ENCODE measurements at places on chromosomes 3 and 15. TPM values are rescaled to one million over a fixed set of nuclear protein-coding genes. Genes with fewer than 3 reads are reported as not detected.

DNA sequence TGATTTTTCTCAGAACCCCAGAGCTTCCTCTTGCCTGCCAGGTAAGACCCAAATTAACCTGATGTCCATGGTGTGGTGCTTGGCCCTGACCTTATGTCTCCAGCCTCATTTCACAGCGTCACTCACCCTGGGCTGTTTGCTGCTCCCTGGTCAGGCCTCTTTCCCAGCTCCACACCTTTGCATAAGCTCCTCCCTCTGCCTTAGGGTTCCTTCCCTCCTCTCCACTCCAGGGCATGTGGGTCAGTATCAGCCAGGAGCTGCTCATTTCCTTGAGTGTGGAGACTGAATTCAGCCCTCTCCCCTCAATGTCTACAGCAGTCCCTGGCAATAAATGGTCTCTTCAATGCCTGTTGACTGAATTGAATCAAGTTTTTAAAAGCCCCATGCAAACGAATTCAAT lies 75.6 kb upstream of the ANKRD34C start:
- DNase-seq = no peak

- no peak for DNase-seq
These were observed 420.3 kb upstream of the CFAP20DC start for GRCh38 chr3:59469948-59470723.

DNA sequence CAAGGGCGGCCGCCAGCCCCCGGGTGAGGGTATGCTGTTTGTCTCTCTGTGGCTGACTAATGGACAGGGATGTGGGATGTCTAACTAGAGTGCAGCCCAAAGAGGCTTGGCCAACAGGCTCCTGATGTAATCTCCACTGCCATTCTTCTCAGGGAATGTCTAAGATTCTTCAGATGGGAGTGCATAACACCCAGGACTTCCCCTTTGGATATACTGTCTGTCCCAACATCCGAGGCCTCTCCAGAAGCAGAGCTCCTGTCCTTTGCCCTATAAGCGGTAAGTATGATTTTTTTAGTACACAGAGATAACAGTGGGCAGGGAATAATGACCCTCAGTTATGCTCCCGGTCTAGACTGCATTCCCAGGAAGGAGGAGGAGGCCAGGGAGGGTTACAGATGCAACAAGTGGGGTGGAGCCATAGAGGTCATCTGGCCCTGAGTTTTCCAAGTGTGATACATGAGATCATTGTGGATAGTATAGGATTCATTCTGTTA lies 62.5 kb upstream of the SLCO2A1 start:
- DNase-seq = no peak

The CX3CR1 gene
- polyA plus RNA-seq = 1.6 TPM

The ENTPD3 gene
- not detected for polyA plus RNA-seq

Measured in CD4-positive, alpha-beta memory T cell (primary cell).